ENCODE measurements at places on chromosomes 12 and 14.

DNA sequence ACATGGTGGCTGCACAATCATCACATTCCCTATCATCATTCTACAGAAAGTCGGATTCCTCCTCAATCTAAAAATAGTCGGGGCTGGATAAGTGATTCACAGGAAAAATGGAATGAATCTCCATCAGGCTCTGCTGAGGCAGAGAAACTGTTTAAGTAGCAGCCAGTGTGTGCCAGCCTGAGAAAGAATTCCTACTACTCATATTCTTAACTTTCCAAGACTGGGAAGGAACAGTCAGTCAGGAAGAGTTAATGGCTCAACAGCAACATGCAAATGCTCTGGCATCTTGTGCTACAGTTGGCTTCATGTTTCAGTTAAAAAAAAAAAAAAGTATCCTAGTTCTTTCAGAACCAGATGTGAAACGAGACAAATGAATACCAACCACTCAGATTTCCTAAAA is 187.0 kb downstream of the GRIP1 start:
- no peak for DNase-seq

GRCh38 chr12:112116232-112117060 is 7.9 kb upstream of the NAA25 start:
- DNase-seq = no peak

- no peak for DNase-seq
Measured at GRCh38 chr12:34625116-34625515, 602.8 kb downstream of the ALG10 start.

DNA sequence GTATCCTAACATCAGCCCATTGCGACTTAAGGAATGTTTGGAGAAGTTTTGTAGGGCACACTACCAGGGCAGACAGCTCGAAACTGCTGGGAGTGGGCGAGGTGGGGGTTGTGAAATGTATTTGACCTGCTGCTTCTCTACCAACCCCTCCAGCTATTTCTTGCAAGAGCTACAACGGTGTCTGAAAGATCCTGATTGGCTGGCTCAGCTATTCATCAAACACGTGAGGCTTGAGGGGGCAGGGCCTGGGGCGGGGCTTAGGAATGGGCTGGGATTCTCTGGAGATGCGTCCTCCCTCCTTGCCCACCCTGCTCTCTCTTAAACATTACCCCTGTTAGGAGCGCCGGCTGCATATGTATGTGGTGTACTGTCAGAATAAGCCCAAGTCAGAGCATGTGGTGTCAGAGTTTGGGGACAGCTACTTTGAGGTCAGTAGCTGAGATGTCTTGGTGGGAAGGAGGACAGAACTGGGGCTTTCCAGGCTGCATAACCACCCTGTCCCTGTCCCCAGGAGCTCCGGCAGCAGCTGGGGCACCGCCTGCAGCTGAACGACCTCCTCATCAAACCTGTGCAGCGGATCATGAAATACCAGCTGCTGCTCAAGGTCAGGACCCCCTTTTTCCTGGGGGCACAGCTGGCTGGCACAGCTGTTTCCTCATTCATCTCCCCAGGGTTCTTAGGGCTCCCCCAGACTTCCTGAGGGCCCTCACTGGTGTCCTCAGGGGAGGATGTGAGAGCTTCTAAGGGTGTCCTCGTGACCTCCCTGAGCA is 3.1 kb downstream of the ARHGEF25 start:
- no peak for DNase-seq

DNA sequence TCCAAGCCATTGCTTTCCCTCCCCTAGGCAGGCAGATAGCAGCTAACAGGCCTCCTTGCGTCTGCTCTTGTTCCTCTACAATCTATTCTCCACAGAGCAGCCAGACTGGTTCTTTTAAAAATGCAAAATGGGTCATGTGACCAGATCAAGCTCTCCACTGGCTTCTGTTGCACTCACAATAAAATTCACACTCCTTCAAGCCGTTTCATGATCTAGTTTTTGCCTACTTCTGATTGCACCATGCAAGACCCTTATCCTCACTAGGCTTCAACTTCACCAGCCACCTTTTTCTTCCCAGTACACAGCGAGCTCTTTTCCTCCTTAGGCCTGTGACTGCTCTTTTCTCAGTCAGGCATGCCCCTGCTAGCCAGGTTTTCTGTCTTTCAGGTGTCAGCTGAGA is 6.1 kb upstream of the KRAS start:
- DNase-seq = no peak

- DNase-seq = peak; percentile 2
Measured at GRCh38 chr14:104460791-104461651, 118.5 kb upstream of the C14orf180 start.

DNA sequence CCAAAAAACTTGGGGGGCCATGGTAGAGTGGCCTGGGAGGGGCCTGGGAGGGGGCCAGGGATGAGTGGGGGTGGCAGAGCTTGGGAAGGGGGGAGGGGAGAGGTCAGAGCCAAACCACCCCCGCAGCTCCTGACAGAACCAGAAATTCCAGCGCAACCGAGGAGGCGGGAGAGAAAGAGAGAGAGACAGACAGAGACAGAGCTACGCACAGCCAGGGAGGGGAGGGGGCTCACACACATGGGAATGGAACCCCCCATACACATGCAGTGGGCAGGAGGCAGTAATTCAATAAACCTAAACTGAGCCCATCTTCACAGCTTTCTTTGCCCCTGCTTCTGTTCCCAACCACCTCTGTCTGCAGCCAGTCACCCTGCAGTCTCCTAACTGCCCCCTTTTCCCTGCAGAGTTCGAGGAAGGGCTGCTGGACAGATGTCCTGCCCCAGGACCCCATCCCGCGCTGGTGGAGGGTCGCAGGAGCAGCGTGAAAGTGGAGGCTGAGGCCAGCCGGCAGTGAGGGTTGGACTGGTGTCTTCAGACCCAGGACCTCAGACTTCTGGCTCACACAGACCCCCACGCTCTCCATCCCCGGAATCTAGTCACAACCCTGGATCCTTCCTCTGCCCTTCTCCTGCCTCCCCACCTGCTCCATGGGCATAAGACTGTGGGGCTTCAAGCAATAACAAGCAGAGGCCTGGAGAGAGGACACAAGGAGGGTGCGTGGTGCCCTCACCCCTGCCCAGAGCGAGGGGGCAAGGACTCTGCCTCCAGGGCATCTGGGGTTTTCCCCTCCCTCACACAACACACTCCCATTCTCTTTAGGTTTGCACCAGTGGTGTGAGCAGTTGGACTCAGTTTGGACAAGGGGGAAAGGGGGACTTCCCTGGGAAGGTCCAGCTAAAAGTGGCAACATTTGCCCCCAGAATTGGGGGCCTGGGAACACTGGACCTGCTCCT is 5.6 kb downstream of the NAB2 start:
- no peak for DNase-seq

- DNase-seq = no peak
Measured at GRCh38 chr12:63752841-63753240, 26.9 kb upstream of the RXYLT1 start.

DNA sequence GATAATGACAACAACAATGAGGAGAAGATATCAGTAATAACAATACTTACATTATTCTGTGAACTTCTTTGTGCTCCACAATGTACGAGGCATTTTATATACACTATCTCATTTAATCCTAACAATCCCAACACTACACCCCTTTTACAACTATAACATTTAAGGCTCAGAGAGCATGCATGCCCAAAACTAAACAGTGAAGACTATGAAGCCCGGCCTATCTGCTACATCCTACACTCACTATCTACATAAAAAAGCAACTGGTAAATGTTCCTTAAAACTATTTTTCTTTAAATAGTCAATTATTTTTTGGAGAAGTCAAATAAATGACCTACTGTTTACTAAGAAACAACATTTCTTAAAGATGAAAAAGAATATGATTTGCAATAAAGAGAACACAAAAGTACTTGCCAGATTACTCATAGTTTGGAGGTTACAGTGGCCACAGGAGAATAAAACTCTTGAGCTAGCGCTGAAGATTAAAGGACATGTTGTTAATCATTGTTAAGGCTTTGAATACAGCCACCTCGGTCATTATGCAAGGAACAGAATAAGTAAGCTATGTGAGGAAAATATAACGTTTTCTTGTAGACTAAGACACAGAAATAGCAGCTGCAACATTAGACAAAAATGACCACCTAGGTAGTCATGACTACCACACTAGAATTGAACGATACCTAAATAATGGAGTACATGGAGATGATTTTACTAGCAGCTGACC is 56.7 kb downstream of the EPS8 start:
- no peak for DNase-seq

GRCh38 chr14:92653162-92653651 is 95.2 kb downstream of the LGMN start:
- DNase-seq = peak; percentile 33

- peak; percentile 9 for DNase-seq
Measured at GRCh38 chr14:92040431-92041051, 682 bp upstream of the TRIP11 start.

DNA sequence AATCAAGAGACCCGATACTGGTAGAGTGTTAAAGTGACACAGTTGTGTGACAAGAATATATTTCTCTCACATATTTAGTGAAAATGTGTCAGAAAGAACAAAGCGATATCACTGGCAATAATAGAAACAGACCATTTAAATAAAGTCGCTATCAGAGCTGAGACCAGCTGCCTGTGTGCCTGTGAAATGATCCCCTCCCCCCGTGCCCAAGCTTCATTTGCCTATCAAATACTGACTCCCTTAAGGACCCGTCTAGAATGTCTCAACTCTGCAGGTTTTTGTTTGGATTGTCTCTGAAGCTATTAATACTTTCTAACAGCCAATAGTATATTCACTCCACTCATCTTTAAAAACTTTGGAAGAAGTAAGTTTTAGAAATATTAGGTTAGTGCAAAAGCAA is 98.9 kb downstream of the EGLN3 start:
- no peak for DNase-seq

GRCh38 chr12:119593578-119594398 is at the start of gene TMEM233:
Gene TMEM233, plus strand, starts transcription at chr12:119593774. Its CDS starts 75 bp downstream, at chr12:119593849.
- no peak for DNase-seq

DNA sequence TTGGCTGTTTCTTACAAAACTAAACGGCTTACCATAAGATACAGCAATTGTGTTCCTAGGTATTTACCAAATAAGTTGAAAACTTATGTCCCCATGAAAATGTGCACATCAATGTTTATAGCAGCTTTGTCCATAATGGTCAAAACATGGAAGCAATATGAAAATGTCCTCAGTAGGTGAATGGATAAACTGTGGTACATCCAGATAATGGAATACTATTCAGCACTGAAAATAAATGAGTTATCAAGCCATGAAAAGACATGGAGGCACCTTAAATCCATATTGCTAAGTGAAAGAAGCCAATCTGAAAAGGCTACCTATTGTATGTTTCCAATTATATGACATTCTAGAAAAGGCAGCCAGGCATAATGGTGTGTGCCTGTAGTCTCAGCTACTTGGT is 40.7 kb downstream of the CFL2 start:
- no peak for DNase-seq

DNA sequence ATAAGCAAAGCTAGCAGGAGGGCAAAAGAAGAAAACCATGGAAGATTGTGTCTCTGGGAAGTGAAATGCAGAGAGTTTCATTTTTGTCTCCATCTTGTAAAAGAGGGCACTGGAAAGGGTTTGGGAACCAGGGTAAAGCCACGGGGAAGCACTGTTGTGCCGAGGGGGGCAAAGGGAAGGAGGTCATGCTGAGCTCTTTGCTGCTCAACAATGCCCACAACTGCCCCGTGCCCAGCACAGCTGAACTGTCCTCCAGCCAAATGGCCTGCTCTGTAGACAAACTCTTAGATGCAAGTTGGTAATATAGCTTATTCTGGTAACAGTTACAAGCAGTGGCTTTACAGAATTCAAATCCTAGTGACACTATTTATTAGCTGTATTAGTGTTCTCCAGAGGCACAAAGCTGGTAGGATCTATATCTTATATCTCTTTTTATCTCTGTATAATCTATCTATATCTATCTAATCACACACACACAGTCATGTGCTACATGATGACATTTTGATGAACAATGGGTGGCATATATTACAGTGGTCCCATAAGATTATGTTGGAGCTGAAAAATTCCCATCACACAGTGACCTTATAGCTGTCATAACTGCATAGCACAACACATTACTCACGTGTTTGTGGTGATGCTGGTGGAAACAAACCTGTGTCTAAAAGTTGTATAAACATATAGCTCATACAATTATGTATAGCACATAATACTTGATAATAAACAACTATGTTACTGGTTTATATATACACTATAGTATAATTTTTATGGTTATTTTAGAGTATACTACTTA is 203.4 kb upstream of the DDHD1 start:
- no peak for DNase-seq

DNA sequence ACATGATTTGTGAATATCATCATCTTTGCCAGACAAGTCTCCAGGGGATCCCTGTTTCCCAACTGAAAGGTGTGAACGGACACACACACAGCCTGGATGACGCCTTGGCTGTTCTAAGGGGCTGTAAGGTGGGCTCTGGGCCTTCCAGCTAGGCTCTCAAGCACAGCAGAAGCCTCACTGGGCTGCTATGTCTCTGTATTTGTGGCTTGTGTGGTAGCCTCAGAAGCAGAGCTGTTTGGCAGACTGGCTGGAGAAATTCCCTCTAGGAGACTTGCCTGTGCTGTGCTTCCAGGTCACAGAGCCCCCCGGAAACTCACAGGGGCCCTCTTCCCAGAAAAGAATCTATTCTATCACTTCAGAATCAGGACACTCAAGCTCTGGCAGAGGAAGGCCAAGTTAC is 21.4 kb downstream of the OTUB2 start:
- DNase-seq = no peak

DNA sequence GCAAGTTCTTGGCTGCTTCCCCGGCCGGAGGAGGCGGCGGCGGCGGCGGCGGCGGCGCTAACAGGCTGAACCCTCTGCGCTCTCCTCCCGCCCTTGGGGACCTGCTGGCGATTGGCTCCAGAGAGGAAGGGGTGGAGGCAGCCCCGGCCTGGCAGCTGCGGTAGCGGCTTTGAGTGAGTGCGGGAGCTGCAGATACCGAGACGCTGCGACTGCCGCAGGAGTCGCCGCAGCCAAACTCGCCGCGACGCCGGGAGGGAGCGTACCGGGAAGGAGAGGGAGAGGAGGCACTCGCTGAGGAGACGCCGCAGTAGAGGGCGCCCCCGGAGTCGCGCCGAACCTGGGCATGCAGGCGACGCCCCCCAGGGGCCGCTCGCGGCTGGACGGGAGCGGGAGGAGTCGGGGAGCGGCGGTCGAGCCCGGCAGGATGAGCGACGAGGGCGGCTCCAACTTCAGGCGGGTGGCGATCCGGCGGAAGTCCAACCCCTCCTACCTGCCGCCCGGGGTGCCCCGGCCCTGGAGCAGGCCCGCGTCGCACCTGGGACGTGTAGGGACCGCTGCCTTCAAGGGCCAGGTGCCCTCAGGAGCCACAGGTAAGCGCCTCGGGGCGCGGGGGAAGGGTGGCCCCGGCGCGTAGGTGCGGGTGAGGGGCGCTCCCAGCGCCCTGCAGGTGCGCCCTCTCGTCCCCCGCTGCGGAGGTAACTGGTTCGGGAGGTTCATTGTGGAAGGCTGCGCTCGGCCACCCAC is at the start of gene FGD4:
Gene FGD4 (plus strand): TSS at position 189 of the 744 bp plus-strand sequence.
- DNase-seq = peak; percentile 53

DNA sequence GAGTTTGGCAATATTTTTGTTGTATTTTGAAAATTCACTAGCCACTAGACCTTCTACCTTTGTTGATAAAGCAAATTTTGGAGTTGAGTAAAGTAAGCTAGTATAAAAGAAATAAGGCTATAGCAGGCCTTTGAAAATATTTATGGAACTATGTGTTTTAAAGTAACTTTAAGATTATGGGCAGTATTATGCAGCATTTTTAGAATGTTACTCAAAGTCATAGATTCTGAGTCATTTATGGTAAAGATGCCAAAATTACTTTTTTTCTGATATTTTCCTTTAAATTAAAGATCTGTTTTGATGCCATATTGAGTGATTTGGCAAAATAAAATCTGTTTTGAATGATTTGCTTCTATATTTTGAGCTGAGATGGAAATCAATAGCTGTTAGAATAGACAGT is 57.2 kb downstream of the SYNE2 start:
- DNase-seq = no peak

GRCh38 chr12:63070709-63071108 is 80.3 kb downstream of the AVPR1A start:
- no peak for DNase-seq
